Cortex of kidney (tissue), 1 donor: ENCODE measurements at places on chromosomes 4 and X.

DNA sequence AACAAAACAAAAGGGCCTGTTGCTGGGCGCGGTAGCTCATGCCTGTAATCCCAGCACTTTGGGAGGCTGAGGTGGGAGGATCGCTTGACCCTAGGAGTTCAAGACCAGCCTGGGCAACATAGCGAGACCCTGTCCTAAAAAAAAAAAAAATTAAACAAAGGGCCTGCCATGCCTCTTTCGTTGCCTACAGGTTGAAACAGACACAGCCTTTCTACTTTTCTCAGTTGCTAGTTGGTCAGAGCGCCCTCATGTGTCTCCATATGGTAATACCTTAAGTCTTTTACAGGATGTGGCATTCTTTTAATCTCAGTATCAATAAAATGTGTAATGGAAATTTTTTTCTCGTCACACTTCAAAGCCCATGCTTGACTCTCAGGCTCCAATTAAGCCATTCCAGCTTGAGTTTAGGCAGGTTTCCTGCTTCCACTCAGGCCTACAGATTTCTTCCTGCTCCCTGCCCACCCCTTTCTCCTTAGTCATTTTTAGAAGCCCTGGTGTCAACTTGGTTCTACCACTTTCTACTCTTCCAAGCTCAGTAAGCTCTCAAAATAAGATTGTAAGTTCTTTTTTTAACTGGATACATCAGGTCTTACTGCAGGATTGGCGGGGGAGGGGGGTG lies 4.6 kb upstream of the SOWAHD start:
- no peak for DNase-seq

- DNase-seq, result no peak
These were observed 167.8 kb downstream of the PACRGL start for GRCh38 chr4:20868108-20868507.

DNA sequence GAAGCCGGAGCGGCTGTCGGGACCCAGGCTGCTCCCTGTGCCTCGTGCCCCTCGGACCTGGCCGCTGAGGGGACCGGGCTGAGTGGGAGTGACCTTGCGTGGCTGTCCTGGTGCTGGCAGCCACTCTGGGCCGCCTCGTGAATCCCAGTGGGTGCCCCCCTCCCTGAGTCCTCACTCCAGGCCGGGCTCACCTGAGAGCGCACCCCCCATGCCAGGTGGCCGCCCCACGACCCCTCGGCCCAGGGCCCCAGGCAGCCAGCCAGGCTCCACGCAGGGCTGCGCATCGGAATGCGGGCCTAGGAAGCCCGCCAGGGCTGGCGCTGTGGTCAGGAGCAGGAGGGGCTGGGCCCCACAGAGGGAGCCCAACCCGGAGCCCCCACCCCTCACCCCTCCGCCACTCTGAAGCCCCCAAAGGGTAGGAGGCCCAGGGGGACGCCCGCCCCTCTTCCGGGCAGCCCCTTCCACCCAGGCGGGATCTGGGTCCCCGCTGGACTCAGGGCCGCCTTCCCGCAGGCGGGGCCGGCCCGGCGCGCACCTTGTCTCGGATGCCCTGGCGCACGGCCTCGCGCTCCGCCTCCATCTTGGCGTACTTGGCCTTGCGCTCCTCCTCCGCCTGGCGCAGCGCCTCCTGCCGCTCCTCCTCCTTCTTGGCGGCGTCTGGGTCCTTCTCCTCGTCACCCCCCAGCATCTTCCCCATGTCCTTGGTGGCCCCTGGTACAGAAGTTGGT lies 33.9 kb downstream of the CPLX1 start:
- no peak for DNase-seq

DNA sequence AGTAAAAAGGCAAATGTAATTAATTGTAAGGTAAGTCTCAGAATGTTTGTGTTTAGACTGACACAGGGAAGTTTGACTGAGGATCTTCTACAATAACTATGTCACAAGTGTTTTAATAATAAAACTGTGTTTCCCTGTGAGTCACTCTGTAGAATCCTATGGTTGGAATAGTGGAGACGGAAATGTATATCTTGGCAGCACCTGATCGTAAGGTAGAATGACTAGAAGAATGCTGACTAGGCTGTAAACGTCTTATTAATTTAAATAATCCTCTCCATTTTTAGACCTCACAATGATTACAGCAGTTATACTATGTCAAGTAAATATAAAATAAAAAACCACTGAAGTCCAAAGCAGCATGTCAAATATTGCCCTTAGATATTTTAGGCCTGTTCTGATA lies 266.0 kb downstream of the CCSER1 start:
- no peak for DNase-seq

- DNase-seq, result no peak
These were observed 376 bp downstream of the ABCG2 start for GRCh38 chr4:88158038-88158488.

DNA sequence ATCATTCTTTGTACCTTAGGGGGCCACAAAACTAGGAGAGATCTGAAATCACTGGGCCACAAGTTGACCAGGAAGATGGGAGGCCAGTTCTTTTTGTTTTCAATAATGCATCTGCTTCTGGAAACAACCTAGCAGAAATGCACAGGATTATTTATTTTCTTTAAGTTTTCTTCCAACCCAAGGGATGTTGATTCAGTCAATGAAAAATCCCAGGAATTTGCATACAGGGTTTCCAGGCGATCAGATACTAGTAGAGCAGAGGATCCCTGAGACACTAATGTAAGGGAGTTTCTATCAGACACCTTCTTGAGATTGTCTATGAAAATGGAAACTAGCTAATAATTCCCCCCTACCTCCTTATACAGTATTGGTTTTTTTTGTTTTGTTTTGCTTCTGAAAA lies 7.4 kb downstream of the ATOH1 start:
- no peak for DNase-seq

- DNase-seq, result no peak
These were observed 24.4 kb downstream of the FRAS1 start for GRCh38 chr4:78081541-78081940.

DNA sequence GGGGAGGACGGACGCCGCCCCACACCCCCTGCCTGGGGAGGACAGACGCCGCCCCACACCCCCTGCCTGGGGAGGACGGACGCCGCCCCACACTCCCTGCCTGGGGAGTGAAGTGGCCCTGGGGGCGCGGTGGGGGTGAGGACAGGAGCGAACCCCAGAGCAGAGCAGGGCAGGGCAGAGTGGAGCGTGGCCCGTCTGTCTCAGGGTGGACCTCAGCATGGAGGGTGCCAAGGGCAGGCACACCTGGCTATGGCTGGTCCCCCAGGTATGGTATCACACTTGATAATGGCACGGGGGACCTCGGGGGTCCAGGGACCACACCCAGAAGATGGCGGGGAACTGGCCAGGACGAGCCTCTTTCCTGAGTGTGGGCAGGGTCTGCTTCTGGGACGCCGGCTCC lies 9.6 kb downstream of the LRPAP1 start:
- DNase-seq, result no peak

GRCh38 chr4:128517739-128518510 lies 230.3 kb upstream of the PGRMC2 start:
- no peak for DNase-seq

DNA sequence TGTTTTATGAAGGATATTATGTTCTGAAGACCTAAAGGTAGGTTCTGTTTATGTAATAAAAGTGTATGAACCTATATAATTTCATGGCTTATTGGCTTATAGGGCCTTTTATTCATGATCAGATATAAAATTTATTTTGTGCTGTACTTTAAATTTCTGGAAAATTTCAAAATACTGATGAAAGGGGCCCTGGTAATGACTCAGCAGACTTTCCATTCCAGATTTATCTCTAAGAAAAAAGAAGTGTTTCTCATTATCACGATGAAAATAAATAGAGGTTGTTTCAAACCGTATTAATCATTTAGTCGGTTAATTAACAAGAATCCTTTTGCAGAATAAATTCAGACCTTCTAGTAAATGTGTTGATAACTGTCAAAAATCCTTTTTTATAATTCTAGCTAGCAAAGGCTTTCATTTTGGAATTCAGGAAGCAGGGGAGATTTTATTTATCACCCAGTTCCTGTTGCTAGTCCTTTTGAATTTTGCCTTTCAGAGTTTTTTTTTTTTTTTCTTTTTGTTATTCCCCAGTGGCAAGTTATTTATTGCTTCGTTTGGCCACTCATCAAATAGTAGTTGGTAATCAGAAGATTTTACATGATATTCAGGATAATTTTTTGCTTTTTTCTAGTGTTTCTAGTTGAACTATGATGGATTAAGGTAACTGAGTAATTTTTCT lies 5.4 kb upstream of the TAPT1 start:
- no peak for DNase-seq

DNA sequence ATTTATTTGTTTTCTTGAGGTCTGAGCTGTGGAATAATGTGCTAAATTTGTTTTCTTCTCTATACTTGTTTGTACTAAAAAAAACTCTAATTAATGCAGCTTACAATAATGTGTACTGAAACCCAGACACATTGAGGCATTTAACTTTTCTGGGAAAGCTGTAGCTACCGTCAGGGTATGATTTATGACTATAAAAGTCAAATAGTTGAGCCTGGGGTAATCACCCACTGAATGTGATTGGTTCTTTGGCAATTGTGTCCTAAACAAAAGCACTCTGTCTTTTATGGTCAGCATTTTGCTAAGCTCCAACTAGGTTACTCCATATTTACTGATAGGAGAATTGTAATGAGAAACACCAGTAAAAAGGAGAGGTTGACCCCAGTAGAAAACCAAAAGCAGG lies 65.9 kb upstream of the CBLL2 start:
- DNase-seq, result no peak

- no peak for DNase-seq
These were observed 18.2 kb upstream of the DDIT4L start for GRCh38 chr4:100208459-100208858.

- DNase-seq, result no peak
These were observed 19.4 kb downstream of the MTM1 start for GRCh38 chrX:150587585-150588503.

- DNase-seq, result no peak
These were observed 32.6 kb upstream of the DHRSX start for GRCh38 chrX:2533424-2533823.

GRCh38 chrX:134241960-134242619 lies 5.1 kb downstream of the CCDC160 start:
- DNase-seq, result no peak

DNA sequence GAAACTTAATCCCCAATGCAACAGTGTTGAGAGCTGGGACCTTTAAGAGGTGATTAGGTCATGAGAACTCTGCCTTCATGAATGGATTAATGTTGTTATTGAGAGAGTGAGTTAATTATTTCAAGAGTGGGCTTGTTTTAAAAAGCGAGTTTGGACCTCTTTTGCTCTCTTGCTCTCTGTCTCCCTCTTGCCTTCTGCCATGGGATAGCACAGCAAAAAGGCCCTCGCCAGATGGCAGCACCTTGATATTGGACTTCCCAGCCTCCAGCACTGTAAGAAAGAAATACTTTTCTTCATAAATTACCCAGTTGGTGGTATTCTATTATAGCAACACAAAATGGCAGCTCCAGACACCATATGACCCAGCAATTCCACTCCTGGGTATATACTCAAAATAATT lies 7.0 kb upstream of the ATP6AP2 start:
- DNase-seq, result no peak

GRCh38 chrX:115344885-115345614 lies 55.5 kb downstream of the LUZP4 start:
- DNase-seq, result no peak

- no peak for DNase-seq
These were observed 27.1 kb upstream of the PNMA3 start for GRCh38 chrX:153029162-153029561.

- no peak for DNase-seq
These were observed 10.8 kb downstream of the NOX1 start for GRCh38 chrX:100863326-100863864.

DNA sequence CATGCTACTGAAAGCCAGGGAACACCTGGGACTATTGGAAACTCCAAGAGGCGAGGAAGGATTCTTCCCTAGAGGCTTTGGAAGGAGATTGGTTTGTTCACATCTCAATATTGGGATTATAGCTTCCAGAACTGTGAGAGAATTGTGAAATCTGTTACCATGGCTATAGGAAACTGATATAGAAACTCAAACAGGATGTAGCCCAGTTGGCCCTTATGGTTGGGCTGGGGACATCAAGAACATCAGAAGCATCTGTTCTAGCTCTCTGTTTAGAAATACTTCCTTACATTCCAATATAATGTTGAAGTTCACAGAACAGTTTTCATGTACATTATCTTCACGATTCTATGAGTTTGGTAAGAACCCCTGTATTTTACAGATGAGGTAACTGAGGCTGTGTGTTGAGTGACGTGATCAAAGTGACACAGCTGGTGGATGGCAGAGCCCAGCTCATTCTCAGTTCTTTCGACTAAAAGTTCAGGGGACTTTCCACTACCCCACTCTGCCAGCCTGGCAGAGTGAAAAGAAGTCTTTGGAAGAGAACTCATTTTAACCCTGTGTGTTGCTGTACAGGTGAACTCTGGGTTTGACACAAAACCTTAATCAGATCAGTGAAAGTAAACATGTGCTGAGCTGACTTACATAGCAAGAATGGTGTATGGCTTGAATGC lies 183.0 kb downstream of the GBA3 start:
- no peak for DNase-seq

- DNase-seq, result no peak
These were observed 13.6 kb downstream of the LDB2 start for GRCh38 chr4:16884673-16885460.

GRCh38 chr4:55925241-55925640 lies 23.5 kb upstream of the CEP135 start:
- DNase-seq, result no peak

DNA sequence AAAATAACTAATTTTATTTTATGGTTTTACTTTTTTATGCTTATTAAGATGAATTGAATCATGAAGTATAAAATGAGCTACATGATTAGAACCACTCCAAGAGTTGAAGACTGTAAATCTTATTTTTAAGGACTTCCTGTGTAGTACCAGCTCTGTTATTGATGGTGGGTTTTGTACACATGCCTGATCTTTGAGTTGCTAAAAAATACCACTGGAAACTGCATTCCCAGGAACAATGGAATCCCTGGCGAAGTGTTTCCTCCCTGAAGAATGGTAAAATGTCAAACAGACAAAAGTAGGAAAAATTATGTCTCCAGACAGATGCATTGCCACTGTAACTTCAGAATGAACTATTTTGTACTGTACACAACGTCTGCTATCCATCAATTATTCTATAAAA lies 935.4 kb upstream of the TENM3 start:
- no peak for DNase-seq
